Activated CD4-positive, alpha-beta T cell treated with anti-CD3 and anti-CD28 coated beads, Interleukin-2, amount 50 U/mL, for 48 hours (primary cell): ENCODE measurements at places on chromosomes 5 and 9.
A peak's percentile ranks its signal among the peaks of the same experiment; 100 is the strongest.

DNA sequence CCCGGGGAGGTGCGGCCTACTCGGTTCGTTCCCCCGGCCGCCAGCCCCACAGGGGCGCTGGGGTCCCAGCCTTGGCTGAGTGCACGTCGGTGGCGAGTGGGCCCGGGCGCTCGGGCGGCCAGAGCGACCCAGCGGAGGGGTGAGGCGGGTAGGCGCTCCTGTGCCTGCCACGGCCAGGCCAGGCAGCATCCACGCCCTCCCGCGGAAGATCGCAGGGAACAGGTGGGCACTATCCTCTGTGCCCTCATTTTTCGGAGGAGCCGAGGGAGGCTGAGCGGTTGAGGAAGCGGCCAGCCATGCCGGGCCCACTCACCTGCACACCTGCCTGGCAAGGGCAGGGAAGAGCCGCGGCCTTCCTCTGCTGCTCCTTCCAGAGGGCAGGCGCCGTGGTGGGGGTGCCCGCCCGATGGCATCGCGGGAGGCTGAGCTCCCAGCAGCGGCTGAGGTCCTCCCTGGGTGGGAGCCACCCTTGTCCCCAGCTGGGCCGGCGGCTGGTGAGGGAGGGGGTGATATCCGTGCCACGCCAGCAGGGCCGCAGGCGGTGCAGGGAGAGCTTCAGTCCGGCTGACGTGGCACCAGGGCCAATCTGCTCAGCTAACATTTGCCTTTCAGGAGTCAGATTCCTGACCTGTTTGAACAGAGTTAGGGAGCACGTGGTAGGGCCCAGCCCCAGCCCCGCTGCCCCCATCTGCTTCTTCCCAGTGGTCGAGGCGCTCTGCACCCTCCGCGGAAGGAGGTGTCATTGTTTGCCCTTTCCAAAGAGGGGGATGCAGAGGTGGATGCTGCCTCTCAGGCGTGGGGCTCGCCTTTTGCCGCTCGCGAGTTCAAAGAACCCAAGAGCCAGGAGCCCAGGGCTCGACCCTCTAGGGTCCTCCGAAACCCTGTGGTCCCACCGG lies 1.6 kb upstream of the SEC16A start:
- DNase-seq, result no peak

GRCh38 chr9:117704024-117704575 lies at the start of gene TLR4:
TLR4 (plus strand) TSS chr9:117704403; CDS start chr9:117704473, 70 bp downstream.
- no peak for DNase-seq

DNA sequence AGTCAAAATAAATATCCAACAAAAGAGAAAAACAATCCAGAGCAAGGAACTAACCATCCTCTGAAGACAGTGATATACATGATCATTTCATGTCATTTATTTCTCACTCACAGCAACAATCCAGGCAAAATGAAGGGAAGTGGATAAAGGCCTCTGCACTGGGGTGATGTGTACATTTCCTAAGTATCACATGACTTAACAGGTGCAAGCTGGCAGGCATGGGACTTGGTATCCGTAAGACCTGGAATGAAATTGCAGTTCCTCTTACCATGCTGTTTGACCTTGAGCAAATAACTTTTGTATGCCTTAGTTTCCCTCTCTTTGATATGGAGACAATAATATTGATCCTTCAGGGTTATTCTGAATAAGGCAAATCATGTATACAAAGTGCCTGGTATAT lies 77.6 kb downstream of the PRLR start:
- no peak for DNase-seq

DNA sequence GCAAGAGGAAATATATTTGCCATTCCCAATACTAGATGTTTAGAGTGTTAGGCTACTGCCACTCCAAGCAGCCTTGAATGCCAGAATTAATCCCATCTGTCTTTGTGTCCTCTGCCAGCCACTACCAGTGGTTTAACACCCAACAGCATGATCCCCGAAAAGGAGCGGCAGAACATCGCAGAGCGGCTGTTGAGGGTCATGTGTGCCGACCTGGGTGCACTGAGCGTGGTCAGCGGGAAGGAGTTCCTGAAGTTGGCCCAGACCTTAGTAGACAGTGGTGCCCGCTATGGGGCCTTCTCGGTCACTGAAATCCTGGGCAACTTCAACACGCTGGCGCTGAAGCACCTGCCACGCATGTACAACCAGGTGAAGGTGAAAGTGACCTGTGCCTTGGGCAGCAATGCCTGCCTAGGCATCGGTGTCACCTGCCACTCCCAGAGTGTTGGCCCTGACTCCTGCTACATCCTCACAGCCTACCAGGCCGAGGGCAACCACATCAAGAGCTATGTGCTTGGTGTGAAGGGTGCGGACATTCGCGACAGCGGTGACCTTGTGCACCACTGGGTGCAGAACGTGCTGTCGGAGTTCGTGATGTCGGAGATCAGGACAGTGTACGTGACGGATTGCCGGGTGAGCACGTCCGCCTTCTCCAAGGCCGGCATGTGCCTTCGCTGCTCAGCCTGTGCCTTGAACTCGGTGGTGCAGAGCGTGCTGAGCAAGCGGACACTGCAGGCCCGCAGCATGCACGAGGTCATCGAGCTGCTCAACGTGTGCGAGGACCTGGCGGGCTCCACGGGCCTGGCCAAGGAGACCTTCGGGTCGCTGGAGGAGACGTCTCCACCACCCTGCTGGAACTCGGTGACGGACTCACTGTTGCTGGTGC lies 29.3 kb downstream of the AMBP start:
- no peak for DNase-seq

GRCh38 chr9:34337403-34337802 lies 8.0 kb downstream of the NUDT2 start:
- DNase-seq, result no peak

DNA sequence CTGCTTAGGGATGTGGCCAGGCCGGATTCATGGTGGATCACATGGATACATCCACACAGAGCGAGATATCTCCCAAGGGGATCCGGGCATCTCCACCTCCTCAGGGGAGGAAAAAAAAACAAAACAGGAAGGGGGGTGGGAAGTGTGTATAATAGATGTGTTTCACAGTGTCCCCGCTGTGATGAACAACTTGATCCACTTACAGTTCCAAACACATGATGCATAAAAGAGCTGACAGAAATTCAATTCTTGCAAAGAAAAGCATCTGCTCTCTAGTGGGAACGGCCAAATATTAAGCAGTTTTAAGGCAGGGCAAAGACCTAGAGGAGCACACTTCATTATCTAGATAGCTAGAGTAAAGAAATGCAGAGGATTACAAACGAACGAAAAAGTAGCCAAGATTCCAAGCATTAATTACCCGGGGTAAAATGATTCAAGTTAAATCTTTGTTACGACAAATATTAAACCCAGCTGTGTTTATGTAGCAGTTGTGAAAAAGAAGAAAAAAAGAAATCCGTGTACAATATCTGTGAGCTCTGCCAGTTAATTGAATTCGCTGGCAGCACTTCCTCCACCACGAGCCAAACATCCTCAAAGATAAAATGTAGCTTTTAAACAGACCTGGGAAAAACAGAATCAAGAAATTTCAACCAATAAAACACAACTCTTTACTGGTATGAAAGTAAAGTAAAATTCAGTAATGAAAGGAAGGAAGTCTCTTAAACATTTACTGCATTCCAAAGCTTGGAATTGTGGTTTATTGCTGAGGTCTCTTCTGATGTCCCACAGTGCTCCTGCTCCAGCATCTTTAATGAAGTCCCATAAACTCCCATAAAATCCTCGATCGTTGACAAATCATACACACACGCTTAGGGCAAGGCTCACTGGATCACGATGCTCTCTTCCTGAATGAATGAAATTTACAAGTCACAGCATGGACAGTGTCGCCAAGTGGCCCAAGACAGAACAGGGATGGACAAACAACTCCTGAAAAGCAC lies 213.0 kb downstream of the CRB2 start:
- DNase-seq, result no peak

DNA sequence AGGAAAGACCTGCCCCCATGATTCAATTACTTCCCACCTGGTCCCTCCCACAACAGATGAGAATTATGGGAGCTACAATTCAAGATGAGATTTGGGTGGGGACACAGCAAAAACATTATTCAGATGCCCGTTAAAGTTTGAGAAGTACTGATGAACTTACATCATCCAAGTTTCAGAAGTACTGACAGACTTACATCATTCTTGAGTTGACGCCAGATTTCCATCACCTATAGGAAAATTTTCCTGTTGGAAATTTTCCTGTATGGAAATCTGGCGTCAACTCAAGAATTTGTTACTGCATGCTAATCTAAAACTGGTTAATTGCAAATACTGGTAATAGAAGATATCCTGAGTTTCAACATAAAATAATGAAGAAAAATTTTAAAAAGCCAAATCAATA lies 975.9 kb downstream of the MAT2B start:
- no peak for DNase-seq

- no peak for DNase-seq
Observed at GRCh38 chr9:128771094-128771721, 519 bp downstream of the ZER1 start.

GRCh38 chr9:136551401-136552116 lies 5.7 kb upstream of the NOTCH1 start:
- DNase-seq, result no peak

DNA sequence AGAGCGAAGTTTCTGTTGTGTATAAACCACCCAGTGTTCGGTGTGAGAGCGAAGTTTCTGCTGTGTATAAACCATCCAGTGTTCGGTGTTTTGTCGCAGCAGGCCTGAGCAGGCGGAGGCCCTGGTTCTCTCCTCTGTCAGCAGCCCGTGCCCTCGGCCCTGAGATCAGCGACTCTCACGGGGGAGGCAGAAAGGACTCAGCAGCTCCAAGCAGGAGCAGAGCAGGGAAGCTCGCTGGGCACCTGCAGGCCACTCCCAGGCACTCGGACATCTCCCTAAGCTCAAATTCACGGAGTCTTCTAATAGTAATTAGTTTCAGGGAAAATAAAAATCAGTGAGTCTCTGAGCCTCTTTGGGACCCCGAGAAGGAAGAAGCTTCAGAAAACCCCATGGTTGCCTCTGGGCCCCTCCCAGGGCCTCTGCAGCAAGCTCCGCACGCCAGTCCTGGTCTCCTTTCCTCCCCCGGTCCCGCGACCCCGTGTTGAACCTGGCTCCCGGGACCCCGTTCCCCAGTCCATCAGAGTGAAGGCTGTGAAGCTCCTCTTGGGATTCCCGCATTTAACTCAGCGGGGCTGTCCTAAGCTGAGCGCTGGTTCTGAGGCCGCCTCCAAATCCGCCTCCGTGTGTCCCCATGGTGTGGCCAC lies 81.9 kb upstream of the ADAMTS2 start:
- DNase-seq, result no peak

GRCh38 chr5:73686912-73687311 lies 60.9 kb downstream of the ARHGEF28 start:
- no peak for DNase-seq

DNA sequence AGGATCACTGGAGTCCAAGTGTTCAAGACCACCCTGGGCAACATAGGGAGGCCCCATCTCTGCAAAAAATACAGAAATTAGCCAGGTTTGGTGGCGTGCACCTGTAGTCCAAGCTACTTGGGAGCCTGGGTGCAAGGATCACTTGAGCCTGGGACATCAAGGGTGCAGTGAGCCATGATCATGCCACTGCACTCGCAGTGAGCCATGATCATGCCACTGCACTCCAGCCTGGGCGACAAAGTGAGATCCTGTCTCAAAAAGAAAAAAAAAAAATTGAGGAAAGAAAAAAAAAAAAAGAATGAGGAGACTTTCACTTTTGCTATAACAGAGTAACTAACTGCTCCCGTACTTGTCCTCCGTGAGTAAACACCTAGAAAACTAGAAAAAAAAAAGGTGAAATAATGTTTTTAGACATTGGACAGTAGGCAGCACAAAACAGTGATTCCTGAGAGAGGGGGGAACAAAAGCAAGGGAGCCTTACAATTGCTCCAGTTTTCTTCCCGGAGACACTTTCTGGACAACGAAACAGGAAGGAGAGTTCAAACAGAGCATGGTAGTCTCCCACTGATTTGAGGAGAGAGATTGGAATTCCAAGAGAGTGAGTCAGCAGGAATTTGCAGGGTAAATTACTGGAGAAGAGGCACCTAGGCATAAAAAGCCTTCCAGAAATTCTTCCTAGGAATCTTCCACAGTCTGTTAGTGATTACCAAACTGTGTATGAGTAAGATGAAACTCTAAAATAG lies 6.9 kb upstream of the ZBTB5 start:
- DNase-seq, result no peak

DNA sequence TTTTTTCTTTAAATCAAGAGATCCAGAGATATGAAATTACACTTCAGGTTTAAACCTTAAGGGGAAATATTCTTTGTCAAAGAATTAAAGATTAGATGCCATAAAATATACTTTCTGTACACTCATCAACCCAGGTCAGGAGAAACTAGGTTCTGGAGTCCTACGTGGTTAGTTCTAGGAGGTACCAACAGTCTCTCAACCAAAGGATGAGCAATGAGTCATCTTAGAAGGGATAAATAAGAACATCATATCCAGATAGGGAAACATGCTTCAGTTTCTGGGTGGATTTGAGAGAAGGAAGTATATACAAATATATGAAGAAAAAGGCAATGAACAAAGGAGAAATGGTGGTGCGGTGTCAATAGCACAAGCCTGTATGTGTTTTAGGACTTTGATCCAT lies 98.2 kb downstream of the CSNK1G3 start:
- no peak for DNase-seq

GRCh38 chr5:102218159-102218558 lies 77.9 kb downstream of the SLCO4C1 start:
- DNase-seq, result no peak

- no peak for DNase-seq
Observed at GRCh38 chr5:130514984-130515690, 610.9 kb downstream of the CHSY3 start.

- DNase-seq, result peak; percentile 28
Observed at GRCh38 chr5:157744051-157745011, 819 bp downstream of the LSM11 start.

GRCh38 chr9:29751226-29751625 lies 2177.9 kb upstream of the C9orf72 start:
- no peak for DNase-seq

GRCh38 chr5:120413686-120414085 lies 50.4 kb upstream of the PRR16 start:
- no peak for DNase-seq

DNA sequence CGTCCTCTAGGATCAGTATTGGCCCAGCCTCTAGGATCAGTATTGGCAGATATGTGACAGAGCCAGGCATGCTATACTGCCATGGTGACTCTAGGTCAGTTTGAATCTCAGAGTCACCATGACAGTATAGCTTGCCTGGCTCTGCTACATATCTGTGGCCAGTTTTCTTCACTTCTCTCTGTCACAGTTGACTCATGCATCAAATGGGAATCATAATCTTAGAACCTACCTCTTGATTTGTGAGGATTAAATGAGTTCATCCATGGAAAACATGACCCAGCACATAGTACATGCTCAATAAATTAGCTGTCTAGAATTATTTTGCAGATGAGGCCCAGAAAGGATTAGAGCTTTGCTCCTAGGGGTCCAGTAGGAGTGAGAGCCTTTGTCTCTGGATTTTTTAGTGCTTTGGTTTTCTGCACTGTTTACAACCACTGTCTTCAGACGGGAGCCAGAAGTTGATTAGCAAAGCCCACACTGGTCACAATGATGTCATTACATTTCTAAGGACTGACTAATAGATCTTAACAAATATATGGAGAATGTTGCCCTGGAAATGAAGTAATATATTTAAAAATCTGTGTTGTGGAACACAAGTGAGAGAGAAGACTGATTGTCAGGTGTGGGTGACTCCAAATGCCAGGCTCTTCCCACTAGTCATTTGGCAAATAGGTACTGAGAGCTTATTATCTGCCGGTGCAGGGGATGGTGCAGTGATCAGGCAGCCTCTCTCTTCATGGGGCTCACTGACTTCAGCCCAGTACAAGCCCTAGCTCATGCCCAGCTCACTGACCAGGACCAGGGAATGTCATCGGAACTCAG lies 76.0 kb downstream of the COL15A1 start:
- DNase-seq, result no peak

- DNase-seq, result no peak
Observed at GRCh38 chr5:173625673-173626504, 9.4 kb upstream of the BOD1 start.

- no peak for DNase-seq
Observed at GRCh38 chr5:131109540-131110255, 55.4 kb downstream of the HINT1 start.
